ENCODE measurements at places on chromosomes 6 and 20.

GRCh38 chr6:11478586-11478985, 59.0 kb upstream of the TMEM170B start:
- no peak for DNase-seq

GRCh38 chr20:53559816-53560215, 33.8 kb downstream of the ZNF217 start:
- DNase-seq, result no peak

DNA sequence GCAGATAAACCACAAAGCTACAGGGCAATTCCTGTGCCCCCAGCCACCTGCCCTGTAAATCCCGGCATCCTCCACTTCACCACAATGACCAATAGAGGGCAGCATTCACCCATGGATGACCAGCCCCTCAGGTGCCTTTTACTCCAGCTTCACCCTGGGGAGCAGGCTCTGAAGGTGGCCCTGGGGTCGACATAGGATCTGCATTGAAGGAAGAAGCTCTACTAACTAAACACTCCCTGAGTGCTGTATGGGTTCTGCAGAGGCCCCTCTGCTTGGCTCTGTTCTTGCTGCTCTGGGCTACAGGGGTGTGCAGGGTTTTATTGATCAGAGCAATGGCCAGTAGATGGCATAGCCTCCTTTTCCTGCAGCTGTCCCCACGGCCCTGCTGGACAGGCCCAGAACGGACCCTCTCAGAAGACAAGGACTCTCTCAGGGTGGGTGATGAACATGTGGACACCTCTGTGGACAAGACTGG, 20.3 kb downstream of the CST4 start:
- DNase-seq, result peak; percentile 58

GRCh38 chr20:47778398-47779354, 6.6 kb downstream of the SULF2 start:
- DNase-seq, result no peak

DNA sequence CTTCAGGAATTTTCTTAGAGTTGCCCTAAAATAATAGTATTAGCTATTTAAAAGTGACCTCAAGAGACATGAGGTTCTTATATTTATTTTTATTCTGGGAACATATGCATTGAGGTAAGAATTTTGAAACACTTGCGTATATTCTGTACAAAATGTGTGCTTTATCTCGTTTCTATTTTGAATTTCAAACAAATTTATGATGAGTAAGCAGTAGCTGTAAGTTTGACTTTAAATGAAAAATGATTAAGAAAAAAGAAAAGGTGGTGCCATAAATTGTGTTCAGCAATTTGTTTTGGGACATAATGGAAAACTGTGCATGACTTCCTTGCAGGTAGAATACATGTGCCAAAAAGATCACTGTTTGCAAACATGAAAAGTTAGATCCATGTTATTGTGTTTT, 433.1 kb upstream of the PLCB4 start:
- no peak for DNase-seq

GRCh38 chr6:106520711-106521401, 108.4 kb downstream of the RTN4IP1 start:
- no peak for DNase-seq

- DNase-seq, result no peak
These were observed 2.0 kb upstream of the C20orf144 start for GRCh38 chr20:33660035-33660684.

- no peak for DNase-seq
These were observed 486.2 kb downstream of the HDGFL1 start for GRCh38 chr6:23055523-23055922.

GRCh38 chr20:3784216-3784853, 2.2 kb downstream of the CENPB start:
- no peak for DNase-seq

GRCh38 chr6:6176127-6176526, 144.3 kb downstream of the F13A1 start:
- no peak for DNase-seq

GRCh38 chr20:10209091-10209490, 9.5 kb upstream of the SNAP25 start:
- no peak for DNase-seq

DNA sequence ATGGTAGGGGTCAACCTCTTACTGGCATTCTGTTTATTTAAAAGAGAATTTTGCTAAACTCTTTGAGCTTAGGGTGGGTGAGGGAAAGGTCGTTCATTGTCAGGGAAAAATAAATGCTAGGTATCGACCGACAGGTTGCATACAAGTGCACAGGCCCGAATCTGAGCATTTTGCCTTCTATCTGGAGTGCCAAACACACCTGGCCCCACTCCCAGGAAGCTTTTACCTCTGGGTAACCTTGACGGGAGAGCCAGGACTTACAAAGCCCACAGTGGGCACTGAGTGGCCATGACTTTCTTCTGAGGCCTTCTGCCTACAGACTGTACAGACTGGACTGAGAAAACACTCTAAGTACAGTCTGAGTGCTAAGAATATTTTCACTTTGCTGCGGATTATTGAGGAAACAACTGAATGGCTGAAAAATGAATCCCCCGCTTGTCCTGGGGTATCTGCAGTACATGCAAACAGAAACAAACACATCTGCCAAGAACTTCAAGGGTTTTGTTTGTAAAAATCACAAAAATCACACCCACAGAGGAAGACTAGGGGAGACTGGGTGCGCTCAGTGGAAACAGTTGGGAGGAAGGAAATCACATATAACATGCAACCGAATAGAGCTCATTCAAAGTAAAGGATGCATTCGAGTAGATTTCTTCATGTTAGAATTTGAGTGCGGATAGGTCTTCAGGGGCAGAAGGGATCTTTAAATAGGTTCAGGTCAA, 152.8 kb downstream of the NFATC2 start:
- no peak for DNase-seq

DNA sequence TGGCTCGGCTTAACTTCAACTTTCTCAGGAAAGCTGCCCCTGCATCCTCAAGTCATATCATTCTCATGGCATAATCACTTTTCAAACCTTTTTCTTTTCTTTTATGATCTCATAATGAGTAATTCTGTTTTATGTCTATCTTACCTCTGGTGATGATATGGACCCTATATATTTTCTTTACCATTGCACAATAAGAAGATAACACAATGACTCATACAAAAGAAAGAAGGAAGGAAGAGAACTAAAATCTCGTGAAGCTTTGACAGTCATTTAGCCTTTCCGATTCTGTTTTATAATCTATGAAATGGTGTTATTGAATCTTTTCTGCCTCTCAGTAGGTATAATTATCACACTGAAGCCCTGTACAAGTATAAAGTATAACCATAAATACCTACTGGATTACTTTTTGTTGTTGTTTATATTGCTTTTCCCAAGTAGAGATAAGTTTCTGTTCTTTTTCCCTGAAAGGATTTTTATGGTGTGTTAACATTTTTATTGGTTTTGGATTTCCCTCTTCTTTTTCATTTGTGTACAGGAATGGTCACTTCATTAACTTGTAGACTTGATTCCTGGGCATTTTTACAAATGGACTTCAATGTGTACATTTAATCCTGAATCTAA, 300.9 kb downstream of the LAMA2 start:
- no peak for DNase-seq

DNA sequence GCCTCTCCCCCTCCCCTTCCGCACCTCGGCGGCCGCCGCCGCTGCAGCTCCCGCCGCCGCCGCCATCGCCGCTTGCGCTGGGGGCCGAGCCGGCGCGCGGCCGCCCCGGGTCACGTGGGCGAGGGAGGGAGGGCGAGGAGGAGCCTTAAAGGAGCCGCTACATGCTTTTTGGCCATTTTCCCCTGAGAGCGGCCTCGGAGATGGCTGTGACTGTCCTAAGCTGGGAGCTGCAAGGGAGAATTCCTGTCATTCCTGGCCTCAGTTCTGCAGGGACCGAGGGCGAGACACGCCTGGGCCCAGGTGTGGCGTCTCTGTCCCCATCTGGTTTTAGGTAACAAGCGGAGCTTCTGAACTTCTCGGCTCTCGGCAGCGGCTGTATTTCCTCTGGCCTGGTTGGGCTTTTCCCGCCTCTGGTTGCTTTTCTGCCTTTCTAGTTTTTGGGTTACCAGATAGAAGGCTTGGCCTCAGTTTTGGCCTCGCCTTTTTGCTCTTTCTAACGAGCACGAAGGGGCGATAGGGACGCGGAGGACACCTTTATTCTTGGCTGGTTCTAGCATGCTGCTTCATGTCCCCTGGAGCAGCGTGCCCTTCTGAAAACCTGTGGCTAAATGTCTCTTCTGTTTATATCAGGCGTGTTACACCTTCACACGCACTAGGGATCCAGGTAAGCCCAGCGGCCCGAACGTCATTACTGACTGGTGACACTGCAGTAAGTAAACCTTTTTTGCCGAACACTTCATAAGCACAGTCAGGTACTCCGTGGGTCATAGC, at the start of gene EHMT2:
Gene EHMT2, minus strand, starts transcription at position 87 of the 771 bp plus-strand sequence. Its CDS starts 21 bp downstream, at position 66.
- DNase-seq, result peak; percentile 51

DNA sequence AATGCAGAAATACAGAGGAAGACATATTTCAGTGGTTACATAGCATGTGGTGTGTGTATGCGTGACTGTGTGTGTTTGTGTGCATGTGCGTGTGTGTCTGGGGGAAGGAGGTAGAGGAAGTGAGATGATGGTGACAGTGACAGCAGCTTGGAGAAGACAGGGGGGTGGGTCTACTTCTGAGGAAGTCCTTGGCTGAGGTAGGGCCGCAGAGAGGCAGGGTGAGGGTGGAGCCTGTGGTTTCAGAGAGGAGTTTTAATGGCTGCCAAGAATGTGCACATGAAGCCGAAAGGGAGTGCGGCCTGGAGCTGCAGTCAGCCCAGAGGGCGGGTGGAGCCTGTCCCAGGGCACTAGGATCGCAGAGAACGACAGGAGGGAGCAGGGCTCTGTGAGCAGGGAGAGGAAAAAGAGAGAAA, 22.7 kb upstream of the RNF24 start:
- no peak for DNase-seq

DNA sequence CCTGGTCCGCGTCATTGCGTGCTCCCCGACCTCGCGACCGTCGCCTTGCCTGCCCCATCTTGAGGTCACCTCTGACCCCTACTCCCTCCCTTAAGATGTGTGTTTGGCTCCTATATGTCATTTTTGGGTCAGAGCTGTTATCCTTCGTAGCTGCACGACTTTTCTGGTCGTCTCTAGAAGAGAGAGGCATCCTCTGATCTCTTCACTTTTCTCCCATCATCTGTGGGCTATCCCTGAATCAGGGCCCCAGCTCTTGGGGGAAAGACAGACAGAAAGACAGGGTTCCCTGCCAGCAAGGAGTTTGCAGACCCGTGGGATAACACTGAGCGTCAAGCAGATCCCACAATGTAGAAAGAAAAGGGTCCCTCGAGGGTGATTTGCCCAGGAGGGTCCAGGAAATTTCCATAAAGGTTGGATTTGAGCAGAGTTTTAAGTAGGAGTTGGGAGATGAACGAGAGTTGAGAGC, 555 bp downstream of the FAM120B start:
- DNase-seq, result no peak

GRCh38 chr20:40584130-40584809, 104.8 kb downstream of the MAFB start:
- no peak for DNase-seq

- DNase-seq, result no peak
These were observed 4.1 kb upstream of the MOXD1 start for GRCh38 chr6:132405143-132405915.

DNA sequence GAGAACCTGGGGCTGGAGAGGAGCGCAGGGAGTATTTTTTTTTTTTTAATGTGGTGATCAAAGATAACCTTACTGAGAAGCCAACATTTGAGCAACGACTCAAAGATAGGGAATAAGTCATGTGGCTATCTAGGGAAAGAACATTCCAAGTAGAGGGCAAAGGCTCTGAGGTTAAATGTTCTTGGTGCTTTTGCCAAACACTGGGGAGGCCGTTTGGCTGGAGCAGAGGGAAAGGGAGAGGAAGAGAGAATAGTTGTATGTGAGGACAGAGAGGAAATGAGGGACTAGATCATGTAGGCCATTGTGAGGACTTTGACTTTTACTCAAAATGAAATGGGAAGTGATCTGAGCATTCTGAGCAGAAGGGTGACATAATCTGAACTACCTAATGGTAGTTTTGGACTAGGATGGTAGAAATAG, 27.8 kb downstream of the ACSS2 start:
- DNase-seq, result no peak

DNA sequence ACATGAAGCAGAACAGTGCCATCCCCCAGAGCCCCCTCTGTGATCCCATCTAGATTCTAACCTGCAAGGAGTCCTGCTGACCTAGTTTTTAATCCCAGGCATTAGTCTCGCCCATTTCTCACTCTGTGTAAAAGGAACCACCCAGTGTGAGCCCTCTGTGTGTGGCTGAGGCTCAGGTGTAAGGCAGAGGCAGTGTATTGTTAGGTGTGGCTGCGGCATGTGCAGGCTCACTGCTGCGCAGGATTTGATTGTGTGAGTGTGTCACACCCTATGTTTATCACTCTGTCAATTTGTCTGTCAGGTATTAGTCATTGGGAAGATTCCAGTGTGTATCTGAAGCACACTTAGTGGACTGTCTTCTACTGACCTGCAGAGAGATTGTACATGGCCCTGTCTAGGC, 13.7 kb upstream of the CST8 start:
- DNase-seq, result no peak

Data from NCI-H1694 (cell line).